ENCODE measurements at places on chromosomes 5 and 9. TPM values are rescaled to one million over a fixed set of nuclear protein-coding genes. Genes with fewer than 3 reads are reported as not detected.

DNA sequence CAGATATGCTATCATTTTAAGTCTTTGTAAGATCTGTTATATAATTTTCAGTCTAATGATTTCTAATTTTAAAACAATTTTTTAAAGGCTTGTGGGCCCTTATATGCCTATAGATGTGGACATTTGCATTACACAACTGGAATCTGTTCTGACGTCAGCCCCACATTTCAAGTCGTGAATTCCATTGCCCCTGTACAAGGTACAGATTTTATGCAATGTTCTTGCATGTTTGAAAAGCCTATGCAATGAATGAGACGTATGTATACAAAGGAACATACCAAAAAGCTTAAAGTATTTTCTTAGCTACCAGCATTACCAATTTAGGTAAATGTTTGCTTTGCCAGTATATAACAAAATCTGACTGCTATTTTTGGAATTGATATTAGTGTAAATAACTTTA is 77.2 kb downstream of the ITGA1 start:
- DNase-seq, result no peak

GRCh38 chr9:89790542-89791109 is 185.8 kb downstream of the GADD45G start:
- no peak for DNase-seq

Gene WNT8A
- total RNA-seq, result not detected

GRCh38 chr5:172644711-172645110 is 3.6 kb downstream of the NEURL1B start:
- DNase-seq, result no peak

GRCh38 chr5:37966871-37967270 is 127.0 kb upstream of the GDNF start:
- DNase-seq, result no peak

GRCh38 chr9:38389313-38389712 is 3.2 kb upstream of the ALDH1B1 start:
- DNase-seq, result no peak

Data from progenitor cell of endocrine pancreas (in vitro differentiated cells).